ENCODE measurements at places on chromosomes 4 and X. TPM values are rescaled to one million over a fixed set of nuclear protein-coding genes. Genes with fewer than 3 reads are reported as not detected.

DNA sequence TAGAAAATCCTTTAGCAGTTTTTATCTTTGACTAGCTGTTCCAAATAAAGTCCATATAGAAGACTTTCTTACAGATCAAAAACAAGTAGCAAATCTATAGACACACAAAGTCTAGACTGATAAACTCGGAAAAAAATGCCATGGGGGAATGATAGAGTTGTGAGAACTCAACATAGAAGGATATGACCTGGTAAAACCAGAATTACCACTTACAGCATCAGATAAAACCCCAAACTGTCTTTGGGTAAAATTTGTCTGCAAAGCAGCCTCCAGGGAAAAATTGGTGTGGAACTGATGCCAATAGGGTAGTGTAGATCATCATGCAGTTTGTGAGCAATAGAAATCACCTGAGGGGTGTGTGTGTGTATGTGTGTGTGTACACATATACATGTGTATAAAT lies 579.1 kb downstream of the SPOCK3 start:
- DNase-seq = no peak

Gene HAND2
- 10.5 TPM for total RNA-seq

Gene COPS4
- total RNA-seq = 67.9 TPM

DNA sequence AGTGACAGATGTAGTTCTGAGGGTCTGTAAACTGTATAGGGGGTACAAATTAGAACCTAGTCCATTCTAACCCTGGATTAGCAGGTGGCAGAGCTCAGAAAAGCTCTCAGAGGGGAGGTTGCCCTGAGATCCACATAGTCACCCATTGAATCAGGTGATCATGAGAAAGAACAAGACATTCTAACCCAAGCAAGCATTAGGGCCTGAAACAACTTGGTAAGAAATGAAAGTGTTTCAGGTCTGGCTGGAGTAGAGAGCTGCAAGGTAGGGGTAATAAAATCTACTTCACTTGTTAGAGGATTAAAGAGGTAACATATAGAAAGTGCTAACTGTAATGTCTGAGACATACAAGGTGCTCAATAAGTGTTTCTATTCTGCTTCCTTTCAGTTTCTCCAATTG lies 8.8 kb upstream of the BMP2K start:
- DNase-seq = no peak

GRCh38 chr4:11402192-11402591 lies 26.5 kb downstream of the HS3ST1 start:
- no peak for DNase-seq

DNA sequence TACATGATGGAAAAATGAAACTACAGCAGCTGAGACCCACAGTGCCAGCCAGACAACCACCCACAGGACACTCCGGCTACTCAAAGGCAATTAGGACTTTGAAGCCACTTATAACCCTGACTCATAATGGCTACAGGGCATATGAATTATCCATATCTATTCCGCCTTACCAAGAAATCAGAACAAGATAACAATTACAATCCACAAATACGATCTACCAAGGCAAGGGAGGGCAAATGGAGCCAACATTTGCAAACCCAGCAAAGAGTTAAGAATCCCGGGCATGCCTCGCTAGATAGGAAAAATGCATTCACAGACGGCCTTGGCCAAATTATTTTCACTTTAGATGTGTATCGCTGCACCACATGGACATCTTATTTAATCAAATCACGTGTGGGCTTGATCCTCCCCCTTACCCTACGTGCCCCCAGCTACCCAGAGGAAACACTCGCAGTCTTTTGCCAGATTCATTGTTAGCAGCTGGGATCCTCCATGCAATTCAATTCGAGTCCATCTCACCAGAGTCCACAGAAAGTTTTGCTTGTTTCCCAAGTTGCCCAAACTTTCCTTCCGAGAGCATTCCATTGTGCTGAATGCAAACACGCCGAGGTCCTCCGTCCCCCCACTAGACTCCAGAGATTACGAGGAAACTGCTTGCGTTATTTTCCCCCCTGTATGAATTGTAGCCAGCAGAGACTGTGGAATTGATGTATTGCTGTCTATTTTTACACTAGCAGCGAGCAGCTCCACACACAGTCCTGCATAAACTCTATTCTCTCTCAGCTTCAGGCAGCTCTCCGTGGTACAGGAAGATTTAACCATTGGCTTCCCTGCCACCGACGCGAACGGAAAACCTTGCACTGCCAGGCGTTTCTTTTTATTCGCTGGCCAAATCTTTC lies 1.2 kb downstream of the PPARGC1A start:
- DNase-seq = no peak

Gene CXCL13
- total RNA-seq = 2.9 TPM

DNA sequence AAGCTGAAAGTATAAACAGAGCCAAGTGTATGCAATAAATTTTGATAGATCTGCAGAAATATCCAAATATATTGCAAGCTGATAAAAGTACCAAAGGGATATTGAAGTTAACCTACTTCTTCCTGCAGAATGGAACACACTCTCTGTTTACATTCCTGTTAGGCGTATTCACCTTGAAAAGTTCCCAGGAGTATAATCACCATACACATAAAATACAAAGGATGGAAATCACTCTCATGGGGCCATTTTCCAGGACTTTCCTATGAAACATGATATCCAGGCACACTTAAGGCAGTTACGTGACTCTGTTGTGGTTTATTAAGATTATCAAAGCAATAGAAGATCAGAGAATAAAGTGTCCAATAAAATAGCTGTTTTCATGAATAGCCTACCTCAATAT lies 1142.3 kb downstream of the NLGN4X start:
- no peak for DNase-seq

DNA sequence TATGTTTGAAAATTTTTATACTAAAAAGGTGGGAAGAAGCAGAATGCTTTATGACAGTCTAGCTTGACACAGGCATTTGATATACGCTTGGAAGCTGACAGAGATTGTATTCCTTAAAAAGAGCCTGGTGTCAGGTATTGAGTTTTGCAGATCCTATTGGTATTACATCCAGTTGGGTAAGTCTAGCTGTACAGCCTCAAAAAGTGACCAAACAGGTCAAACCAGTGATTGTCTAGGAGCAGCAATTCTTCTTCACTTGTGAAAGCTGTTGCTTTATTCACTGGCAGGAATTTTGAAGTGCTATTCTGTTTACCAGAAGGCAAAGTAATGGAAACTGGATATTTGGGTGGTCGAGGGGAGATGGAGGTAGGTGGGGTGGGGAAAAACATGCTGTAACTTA lies 77.5 kb downstream of the UCHL1 start:
- peak; percentile 26 for DNase-seq

DNA sequence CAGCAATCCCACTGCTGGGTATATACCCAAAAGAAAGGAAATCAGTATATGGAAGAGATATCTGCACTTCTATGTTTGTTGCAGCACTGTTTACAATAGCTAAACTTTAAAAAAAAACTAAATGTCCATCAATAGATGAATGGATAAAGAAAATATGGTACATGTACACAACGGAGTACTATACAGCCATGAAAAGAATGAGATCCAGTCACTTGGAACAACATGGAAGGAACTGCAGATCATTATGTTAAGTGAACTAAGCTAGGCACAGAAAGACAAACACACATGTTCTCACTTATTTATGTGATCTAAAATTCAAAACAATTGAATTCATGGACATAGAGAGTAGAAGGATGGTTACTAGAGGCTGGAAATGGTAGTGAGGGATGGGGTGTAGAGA lies 400.7 kb downstream of the ZNF674 start:
- DNase-seq = no peak

GRCh38 chr4:145868637-145869409 lies 69.8 kb downstream of the ZNF827 start:
- no peak for DNase-seq

GRCh38 chr4:151908201-151908600 lies 147.4 kb upstream of the GATB start:
- no peak for DNase-seq

DNA sequence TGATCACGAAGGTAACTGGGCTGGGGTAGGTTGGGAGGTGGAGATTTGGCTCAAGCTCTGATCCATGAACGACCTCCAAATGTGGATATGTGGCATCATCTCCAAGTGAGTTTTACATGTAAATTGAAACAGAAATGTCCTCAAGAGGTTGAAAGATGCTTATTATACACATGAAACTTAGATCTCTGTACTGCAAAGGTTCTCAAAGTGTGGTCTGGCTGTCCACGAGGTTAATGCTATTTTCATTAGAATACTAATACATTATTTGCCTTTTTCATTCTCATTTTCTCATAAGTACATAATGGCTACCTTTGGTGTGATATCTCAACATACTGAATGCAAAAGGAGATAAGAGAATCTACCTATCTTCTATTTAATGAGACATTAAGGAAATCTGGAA lies 198.2 kb downstream of the RASL11B start:
- no peak for DNase-seq

DNA sequence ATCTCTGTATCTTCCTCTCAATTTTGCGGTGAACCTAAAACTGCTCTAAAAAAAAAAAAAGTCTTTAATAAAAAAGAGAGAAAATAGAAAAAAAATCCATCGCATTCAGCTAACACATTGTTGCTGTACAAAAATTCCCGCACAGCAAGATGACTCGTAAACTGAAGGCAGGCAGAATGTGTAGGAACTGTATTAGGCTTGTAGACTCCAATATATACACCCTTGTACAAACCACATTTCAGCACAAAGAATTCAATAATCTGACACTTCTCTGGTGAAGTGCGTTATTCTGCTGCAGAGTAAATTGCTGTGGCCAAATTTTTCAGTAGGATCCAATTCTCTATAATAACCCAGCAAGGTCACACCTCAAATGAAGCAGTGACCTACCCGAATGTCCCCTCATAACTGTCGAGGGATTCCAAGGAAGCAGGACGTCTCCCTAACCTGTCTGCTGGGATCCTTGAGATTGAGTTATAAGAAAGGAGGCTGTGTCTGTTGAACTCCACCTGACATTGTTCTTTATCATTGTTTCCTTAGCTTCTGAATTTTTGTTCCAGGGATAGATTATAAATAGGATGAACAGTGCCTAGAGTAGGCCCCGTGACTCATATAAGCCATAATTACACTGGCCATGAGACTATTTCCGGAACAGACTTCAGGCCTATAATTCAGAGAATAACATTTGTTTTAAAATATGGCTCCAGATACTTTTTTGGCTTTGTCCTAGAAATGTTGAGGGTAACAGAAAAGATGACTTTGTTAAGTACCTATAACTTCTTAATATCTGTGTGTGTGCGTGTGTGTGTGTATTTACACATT lies 348.3 kb downstream of the PCDH7 start:
- DNase-seq = no peak

DNA sequence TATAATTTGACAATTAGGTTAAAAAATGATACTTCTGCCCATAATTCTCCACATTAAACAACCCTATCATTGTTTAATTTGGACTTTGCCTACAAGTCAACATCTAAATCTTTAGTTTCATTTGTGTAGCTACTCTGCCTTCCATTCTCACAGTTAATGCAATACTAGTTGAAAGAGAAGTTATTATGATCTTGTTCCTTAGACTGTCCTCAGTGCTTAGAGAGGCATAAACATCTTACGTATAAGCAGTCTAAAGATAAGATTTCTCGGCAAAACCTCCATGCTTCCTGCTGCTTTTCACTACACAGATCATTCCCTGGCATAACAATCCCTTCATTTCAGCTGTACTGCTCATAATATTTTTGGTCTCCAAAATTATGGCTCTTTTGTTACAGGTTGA lies 105.1 kb upstream of the CAMK2D start:
- no peak for DNase-seq

Gene PGRMC2
- 47.5 TPM for total RNA-seq

DNA sequence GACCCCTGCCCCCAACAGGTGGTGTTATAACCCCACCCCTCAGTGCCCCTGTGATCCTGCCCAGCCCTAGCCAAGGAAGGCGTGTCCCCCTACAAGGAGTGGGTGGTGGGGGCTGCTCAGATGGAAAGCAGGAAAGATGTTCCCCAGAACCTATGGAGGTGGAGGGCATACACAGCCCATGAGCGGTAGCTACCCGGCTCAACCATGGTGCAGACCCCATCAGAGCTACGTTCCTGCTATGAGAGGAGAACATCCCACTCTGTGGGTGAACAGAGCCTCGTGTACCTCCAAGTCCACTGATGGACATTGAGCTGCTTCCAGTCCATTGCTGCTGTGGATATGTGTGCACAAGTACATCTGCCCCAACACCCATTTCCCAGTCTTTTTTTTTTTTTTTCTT lies 71.1 kb downstream of the SHOX start:
- no peak for DNase-seq

GRCh38 chr4:141132709-141133145 lies 542 bp downstream of the RNF150 start:
- DNase-seq = no peak

DNA sequence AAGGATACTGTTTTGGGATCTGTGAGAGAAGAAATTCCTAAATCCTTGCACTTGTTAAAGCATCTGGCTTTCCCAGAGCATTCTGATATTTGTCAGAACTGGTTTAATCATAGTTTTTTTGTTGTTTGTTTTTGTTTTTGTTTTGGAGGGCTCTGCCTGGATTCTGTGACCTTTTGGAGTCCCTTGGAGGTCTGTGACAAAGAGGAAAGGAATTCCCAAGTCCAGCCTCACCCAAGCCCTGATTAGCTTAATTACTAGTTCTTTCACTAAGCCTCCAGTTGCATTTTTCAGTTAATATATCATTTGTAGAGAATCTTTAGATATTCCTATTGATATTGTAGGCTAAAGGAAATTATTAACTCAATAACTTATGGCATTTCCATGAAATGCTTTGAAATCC lies 711 bp downstream of the ACE2 start:
- no peak for DNase-seq

DNA sequence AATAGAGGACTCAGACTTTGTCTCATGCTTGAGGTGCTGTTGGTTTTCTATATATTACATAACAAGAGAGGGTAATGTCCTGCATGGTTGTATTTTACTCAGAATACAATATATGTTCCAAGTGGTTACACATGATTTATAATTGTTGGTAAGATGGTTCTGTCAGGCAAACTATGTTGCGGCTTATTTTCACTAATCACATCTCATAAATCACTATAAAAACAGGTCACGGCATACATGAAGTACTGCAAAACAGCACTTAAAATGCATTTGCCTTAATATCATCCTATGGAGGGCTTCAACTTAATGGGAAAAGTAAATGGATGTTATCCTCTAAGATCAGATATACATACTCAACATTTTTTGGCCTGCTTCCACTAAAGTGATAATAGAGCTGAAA lies 246.0 kb upstream of the ARSJ start:
- no peak for DNase-seq

Gene TRIM75
- not detected for total RNA-seq

- DNase-seq = no peak
Measured at GRCh38 chr4:24896056-24896455, 16.8 kb downstream of the CCDC149 start.

Gene RAB9B
- total RNA-seq = 1.3 TPM

Gene CDKL2
- 0.16 TPM for total RNA-seq

GRCh38 chrX:129549124-129549523 lies 9.1 kb downstream of the OCRL start:
- no peak for DNase-seq

- no peak for DNase-seq
Measured at GRCh38 chr4:137343221-137343620, 189.1 kb downstream of the PCDH18 start.

Gene EXOC1L
- not detected for total RNA-seq

DNA sequence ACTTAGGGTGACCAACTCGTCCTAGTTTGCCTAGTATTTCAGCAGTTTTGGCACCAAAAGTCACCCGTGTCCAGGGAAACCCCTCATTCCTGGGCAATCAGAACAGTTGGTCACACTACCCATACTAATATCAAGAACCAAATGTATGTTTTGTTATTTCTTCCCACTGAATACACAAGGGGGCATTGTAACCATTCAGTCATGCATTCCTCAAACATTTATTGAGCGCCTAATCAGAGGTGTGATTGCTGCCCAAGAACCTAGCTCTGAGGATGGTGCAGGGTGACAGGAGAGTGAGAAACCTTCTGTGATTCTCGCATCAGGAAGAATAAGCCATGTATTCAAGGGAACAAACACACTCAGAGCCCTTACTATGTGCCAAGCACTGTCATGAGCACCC lies 69.8 kb upstream of the RAI2 start:
- no peak for DNase-seq
